ENCODE measurements at places on chromosomes 1 and 21.
A peak's percentile ranks its signal among the peaks of the same experiment; 100 is the strongest.

- DNase-seq: peak; percentile 65
Observed at GRCh38 chr1:245837718-245838117, 669.4 kb downstream of the SMYD3 start.

- DNase-seq: no peak
Observed at GRCh38 chr1:191907121-191907520, 251.1 kb upstream of the RGS18 start.

DNA sequence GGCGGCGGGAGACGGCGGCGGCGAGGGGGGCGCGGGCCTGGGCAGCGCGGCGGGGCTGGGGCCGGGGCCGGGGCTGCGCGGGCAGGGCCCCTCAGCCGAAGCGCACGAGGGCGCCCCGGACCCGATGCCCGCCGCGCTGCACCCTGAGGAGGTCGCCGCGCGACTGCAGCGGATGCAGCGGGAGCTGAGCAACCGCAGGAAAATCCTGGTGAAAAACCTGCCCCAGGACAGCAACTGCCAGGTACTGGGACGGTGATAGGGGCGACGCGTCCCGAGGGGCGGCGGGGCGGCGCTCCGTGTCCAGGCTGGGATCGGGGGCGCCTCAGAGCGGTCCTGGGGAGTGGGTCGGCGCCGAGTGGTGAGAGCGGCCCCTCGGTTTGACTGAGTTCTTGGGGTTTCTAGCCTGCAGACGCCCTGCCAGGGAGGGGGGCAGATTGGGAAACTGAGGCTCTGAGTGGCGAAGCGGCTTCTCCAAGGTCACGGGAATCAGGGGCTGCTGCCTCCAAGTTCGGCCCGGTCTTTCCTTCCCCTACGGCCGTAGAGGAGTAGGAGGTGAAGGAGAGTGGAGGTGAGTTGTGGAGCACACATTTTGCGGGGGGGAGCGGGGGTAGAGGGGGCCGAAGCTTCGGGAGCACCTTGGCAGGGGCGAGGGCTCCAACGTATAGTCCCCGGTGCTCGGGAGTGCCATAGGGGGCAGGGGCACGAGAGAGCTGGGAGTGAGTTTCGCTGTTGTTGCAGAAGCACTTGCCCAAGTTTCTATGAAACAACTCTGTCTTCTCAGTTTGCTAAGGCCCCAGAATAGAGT lies 508 bp downstream of the RAVER2 start:
- peak; percentile 49 for DNase-seq

DNA sequence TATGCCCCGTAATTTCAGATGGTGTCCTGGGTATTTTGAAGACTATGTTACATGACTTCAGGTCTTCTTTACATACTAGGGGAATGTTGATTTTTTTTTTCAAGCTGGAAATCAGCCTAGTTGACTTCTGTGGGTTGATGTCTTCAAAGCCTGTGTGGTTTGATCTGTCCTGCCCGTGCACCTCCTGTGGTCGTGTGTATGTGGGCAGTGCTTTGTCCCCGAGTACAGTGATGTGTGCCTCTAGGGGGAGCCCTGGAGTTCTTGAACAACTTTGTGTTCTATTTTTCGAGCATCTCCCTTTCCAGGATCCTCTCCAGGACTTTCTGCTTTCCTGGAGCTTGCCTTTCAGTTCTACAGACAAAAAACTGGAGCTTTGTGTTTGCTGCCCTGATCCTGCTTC lies 28.9 kb downstream of the OBSCN start:
- DNase-seq: peak; percentile 64

DNA sequence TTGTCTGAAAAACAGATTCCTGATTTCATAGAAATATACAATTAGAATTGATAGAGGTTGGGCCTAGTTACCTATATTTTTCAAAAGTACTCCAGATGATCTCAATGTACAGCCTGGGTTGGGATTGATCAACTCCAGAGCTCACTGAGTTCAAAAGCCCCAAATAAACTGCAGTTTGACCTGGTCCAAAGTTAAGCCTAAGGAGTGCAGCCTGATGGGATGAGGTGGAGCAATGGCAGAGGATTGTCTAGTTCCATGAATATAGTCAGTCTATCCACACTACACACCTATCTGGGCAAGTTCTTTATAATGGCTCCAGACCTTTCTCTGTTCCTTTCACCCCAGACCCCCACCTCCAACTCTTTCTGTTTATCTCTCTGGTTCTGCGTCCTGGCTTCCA lies 49.2 kb downstream of the C8A start:
- no peak for DNase-seq

DNA sequence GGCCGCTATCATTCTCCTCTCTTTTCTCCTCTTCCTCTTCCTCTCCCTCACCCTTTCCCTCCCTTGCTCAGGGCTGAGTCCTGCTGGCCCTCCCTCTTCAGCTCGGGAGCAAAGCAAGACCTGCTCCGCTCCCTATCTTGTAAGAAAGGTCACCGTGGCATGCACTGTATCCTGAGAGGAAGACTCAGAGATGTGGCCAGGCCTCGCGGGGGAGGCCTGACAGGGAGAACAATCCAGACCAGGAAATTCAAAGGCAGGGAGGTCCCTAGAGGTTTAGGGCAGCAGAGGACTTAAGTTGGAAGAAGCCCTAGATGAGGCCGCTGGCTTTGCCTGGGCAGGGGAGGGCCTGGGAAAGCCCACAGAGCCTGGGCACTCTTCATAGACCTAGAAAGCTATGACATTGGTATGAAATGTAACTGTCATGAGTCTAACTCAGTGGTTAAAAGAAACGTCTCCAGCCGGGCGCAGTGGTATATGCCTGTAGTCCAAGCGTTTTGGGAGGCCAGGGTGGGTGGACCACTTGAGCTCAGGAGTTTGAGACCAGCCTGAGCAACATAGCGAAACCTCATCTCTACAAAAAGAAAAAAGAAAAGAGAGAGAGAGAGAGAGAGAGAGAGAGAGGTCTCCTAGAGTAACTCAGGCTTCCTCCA lies 14.6 kb upstream of the PTAFR start:
- DNase-seq: no peak

GRCh38 chr1:218273762-218274479 lies 11.2 kb upstream of the RRP15 start:
- DNase-seq: no peak

- no peak for DNase-seq
Observed at GRCh38 chr1:183808296-183809027, 3.5 kb downstream of the RGL1 start.

DNA sequence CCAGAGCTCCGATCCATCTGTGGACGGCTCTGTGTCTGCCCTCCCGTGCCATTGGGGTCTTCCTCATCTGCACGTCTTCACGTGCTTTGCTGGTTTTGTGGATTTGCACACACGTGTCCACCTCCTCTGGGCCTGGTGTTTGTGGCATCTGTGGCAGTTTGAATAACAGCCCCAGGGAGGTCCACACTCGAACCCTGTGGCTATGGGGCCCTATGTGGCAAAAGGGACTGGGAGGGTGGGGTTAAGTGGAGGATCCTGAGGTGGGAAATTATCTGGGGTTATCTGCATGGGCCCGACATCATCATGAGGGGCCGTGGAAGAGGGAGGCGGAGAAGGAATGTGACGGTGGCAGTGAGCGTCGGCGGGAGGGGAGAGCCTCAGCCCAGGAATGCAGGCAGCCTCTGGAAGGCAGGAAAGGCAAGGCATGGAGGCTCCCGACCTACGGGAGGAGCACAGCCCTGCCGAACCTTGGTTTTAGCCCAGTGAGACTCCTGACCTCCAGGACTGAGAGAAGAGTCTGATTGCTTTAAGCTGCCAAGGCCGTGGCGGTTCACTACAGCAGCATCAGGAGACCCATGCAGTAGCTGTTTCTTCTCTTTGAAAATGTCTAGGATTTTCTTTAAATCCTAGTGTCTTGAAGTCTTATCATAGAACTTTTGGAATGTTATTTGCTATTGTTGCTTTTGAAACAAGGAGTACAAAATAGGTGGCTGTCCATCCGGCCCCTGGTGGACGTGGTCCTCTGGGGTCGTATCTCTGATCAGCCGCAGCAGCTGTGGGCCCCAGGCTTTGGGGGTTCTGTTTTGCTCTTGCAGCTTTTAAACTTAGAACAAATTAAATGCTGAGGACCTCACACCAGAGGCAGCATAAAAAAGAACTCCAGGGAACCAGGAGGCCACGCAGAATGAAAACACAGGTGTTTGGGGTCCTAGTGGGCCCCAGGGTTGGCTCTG lies 40.0 kb upstream of the LRRC3 start:
- no peak for DNase-seq

DNA sequence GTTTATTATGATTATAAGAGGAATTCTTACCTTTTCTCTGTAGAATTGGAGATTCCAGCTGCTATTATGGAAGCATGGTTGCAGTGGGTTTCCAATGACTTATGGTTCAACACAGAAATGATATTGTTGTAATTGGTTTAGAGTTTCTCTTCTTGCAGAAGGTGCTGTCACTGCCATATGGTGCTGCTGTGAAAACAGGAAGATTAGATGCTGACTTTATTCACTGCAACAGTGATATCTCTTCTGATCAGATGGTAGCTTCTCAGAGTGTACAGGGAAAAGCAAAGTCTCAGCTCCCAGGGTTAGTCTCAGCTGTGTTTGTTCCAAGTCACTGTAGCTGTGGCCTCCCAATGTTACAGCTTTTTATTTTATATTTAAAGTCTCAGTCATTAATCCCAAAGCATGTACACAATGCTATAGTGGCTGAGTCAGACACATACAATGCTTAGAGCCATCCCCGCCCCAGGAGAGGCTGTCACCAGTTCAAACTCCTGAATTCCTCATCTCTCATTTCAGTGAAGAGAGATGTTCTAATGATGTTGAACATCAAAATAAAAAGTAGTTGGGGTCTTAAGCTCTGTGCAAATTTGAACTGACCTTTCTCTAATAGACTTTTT lies 42.7 kb upstream of the RGS2 start:
- peak; percentile 10 for DNase-seq

DNA sequence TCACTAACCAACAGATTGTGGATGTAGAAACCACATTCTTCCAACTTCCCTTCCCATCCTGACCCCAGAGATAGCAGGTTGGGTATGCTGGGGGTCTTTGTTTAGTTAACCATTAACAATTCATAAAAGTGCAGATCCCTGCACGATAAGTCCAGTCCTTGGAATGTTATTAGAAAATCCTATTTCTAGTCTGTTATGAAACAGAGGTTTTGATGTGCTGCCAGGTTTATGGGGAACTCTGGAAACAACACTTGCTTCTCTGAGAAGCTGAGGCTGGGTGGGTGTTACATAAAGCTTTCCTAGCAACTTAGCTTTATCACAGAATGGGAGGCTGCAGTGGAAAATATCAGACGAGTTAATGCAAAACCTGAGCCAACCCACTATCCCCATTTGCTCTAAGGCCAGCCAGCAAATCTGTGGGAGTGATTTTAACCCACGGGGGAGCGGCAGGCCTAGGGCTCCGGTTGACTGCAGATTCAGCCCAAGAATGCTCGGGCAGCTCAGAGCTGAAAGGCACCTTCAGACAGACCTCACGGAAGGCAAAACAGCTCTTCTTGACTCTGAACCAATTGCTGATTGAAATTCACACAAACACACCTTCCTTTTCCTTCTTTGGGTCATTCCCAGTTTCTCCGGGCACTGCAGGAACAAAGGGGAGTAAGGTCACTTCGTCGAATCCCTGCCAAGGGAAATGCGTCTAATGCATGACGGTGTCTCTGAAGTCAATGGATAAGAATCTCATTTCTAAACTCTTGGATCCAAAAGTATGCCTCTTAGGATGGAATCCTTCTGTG lies 111.7 kb upstream of the IRF2BP2 start:
- peak; percentile 73 for DNase-seq

DNA sequence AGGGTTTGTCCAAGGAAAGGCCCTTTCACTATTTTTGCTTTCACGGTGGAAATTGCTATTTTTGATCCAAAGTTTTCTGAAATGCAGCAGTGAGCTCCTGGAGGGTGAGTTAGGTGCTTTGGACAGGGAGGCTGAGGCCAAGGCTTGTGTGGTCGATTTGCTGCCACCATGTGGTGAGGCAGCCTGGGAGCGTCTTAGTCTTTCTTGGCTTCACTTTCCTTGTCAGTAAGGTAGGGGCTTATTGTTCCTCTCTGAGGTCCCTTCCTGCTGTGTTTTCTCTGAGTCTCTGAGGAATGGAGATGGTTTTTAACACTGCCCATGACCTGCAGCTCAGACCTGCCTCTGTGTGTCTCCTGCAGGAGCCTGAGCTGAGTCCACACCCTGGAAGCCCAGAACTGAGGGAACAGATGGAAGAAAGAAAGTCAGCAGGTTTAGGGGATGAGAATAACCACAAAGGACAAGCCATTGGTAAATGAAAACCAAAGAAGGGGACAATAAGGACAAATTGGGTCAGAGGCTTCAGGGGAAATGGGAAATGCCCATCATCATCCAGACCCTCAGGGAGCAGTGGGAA lies 20.1 kb upstream of the S100A10 start:
- peak; percentile 58 for DNase-seq
